ENCODE measurements at places on chromosomes 11 and 22.

GRCh38 chr11:131964698-131965483, 594.5 kb downstream of the NTM start:
- no peak for DNase-seq

GRCh38 chr11:75163921-75164849, 13.3 kb downstream of the SLCO2B1 start:
- no peak for DNase-seq

DNA sequence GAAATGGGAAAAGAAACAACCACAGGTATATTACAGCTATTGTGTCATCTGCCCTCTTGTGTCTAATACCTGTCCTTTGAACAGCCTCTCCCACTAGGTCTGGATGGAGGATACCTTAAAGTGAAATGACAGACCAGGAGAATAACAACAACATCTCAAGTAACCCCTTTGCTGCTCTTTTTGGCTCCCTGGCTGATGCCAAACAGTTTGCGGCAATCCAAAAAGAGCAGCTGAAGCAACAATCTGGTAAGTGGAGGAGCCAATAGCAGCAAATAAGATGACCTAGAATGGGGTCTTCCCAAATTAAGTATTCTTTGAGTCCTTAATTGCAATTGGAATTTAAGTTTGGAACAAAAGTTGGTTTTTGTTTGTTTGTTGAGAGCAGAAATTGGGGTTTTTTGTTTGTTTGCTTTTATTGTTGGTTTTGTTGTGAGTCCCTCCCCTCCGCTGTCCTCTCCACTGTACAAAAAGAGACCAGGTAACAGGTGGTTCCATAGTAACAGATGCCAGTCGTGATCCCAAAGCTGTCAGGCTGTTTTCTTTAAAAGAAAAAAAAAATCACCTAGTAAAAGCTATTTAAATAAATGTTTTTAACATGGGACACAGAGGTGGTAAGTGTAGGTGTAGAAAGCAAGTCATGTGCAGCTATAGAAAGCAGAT, 5.7 kb downstream of the UBE4A start:
- no peak for DNase-seq

DNA sequence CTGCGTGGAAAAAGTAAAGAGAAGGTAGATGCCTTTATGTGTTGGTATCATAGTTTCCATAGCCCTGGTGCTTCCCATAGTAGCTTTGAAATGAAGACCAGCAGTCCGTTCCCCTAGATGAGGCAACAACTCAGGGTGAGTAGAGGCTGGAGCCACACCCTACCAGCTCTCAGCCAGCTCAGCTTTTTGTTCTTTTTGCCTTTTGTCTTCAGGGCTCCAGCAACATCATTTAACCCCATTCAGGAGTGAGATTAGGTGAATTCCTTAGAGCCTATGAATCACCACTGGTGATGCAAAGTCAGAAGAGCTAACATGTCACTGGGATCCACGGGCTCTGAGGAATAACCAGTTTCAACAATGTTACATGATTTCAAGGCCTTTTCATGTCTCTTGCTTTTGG, 14.0 kb upstream of the SESN3 start:
- no peak for DNase-seq

- DNase-seq: no peak
Measured at GRCh38 chr22:31631436-31631835, 30.6 kb downstream of the PISD start.

DNA sequence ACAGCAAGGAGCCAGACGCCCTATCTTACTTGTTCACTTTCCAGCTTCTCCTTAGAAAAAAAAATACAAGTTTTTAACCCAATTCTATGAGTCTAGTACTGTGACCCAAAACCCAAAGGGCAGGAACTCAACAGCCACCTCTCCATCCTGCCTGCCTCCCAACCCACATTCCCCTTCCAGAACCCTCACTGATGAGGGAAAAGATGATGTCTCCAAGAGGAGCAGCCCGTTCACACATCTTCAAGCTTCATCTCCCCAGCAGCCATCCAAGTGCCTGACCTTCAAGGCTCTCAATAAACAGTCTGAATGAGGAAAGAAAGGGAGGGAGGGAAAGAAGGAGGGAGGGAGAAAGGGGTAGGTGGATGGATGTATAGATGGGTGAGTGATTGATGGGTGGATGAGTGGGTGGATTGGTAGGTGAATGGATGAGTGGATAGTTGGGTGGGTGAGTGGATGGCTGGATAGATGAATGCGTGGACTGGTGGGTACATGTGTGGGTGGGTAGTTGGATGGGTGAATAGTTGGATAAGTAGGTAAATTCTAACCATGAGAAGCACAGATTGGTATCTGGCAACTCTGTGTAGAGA, 50.4 kb downstream of the IGLL5 start:
- no peak for DNase-seq

DNA sequence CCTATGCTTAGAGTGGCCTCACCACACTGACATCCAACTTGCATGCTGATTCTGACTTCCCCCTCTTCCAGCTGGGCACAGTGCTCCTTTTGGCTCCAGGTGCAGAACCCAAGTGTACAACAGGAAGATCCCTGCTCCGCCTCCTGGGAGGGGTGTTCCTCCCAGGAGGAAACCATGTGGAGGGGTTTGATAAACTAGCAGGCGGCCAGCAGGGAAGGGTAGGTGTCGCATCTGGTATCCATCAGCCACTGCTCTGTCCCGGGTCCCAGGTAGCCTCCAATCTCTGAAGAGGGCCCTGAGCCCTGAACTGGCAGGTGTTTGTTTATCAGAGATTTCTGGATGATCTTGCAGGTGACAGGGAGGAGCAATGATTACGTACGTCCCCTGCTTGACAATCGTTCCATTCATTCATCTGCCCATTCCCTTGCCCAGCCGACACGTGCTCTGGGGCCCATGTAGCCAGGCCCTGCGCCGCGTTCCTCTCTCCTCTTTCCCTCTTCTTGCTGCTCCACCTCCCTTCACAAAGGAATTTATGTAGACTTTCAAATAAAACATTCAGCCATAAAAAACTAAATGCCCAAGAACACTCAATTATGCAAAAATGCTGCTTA, 41.2 kb upstream of the MICAL2 start:
- no peak for DNase-seq

DNA sequence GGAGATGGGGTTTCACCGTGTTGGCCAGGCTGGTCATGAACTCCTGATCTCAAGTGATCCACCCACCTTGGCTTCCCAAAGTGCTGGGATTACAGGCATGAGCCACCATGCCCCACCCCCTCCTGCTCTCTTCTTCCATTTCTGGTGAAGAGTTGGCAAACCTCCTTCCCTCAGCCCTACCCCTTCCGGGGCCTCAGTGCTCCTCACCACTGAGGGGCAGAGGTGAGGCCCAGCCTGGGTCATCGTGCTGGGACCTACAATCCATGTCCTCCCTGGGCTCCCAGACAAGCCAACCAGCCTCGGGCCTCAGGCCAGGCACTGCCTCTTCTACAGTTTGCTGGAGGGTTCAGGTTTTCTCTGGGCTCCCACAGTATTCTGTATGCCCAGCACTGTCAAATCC, 14.8 kb upstream of the TPBGL start:
- DNase-seq: no peak

DNA sequence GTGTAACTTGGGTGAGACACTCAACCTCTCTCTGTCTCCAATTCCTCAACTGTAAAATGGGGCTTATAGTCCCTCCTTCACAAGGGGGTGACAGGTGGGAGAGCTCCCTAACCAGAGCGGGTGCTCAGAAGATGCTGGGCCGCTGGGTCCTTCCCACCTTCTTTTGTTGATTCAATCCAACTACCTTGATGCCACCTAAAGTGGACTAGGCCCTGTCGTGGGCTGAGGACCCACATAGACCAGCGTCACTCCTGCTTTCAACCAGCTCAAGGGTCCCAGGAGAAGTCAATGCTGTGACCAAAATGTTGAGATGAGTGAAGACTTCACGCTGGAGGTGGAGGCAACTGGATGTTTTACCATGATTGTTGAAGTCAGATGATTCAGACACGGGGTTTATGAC, 72.7 kb upstream of the WNT11 start:
- no peak for DNase-seq

GRCh38 chr22:20604776-20605221, 97.4 kb downstream of the MED15 start:
- DNase-seq: no peak

DNA sequence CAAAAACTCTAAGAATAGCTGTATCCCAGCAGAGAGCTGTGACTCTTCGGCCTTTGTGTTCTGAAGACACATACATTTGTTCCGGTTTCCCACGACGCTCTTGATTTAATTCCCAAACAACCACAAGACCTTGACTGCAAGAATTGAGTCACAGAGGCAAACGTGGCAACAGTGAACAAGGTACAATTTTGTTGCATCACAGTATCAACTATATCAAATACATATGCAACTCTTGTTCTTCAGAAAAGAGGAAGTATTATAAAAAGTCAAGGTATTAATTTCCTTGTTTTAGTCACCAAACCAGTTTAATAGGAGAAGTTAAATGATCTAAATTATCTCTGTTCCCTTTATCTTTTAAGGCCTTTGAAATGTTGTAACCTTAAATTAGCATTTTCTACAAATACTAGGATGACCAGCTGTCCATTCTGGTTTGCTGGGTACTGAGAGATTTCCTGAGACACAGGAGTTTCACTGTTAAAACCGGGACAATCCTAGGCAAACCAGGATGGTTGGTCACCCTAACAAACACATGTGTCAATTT, 11.1 kb downstream of the HPS5 start:
- DNase-seq: no peak

DNA sequence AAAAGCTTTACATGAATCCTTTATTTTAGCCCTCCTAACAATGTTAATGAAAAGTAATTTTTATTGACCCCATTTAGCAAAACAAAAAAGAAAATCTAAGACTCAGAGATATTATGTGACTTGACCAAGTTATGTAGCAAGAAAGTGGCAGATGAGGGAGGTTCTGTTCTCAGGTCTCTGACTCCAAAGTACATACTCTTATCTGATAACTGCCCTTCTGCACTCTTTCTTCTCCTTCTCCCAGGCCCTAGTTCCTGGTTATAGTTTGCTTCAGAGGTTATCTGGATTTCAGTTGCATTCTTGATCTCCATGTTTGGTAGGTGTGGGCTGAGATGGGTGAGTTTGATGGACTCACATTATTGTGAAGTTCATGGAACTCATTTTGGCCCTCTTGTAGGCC, 4.5 kb downstream of the OR9Q2 start:
- no peak for DNase-seq

- no peak for DNase-seq
Measured at GRCh38 chr11:110990311-110990710, 255.2 kb upstream of the POU2AF2 start.

Measured in stimulated activated CD4-positive, alpha-beta T cell treated with anti-CD3 and anti-CD28 coated beads, Interleukin-1b, Interleukin-23, amount 100 ng/mL, for 24 hours (primary cell).